ENCODE measurements at places on chromosomes 7 and 10.

DNA sequence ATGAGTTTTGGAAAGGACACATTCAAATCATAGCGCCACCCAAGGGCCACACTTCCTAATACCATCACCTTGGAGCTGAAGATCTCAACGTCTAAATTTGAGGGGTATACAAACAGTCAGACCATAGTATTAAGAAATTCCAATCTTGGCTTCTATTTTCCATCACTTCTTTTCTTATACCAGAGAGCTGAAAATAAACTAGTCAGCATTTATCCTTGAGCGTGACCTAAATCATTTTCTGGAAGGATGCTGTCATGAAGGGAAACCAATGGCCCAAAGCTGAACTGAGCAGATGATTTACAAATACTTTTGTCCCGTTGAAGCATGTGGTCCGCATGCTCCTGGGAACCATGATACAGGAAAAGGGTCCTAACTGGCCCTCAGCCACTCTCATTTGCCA lies 921.9 kb downstream of the CCSER2 start:
- no peak for DNase-seq

DNA sequence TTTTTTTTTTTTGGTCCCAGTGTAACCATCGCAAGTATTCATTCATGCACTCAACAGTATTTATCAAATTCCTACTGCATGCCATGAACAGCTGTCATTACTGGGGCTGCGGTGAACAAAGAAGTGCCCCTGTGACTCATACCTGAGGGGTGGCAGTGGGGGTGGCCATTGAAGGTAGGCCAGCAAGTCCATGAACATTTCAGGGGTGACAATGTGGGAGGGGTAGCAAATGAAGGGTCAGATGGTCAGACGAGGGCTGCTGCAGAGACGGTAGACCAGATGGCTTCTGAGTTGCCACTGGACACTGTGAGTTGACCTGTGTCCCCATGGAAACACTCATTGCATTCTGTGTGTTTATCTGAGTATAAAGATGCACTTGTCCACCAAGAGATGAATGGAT lies 92.5 kb upstream of the PITRM1 start:
- no peak for DNase-seq

GRCh38 chr10:125521721-125522680 lies 161.0 kb downstream of the TEX36 start:
- peak; percentile 42 for DNase-seq

- no peak for DNase-seq
Observed at GRCh38 chr10:57921140-57921539, 346.6 kb downstream of the IPMK start.

DNA sequence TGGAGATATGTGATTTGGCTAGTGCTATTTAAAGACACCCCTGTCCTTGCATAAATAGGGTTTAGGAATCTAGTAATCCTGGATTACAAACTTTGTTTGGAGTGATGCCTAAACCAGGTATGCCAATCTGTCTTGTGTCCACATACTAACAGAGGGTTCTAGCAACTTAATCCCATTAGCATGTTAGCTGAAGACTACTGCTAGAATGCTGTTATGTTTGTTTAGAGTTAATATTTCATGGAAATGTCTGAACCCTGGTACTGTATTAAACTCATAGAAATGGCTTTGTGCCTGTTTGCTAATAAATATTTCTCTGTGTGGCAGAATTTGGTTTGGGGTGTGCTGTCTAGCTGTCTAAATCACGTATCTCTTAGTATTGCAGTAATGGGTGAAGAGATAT lies 150.8 kb downstream of the PFKFB3 start:
- peak; percentile 95 for DNase-seq

DNA sequence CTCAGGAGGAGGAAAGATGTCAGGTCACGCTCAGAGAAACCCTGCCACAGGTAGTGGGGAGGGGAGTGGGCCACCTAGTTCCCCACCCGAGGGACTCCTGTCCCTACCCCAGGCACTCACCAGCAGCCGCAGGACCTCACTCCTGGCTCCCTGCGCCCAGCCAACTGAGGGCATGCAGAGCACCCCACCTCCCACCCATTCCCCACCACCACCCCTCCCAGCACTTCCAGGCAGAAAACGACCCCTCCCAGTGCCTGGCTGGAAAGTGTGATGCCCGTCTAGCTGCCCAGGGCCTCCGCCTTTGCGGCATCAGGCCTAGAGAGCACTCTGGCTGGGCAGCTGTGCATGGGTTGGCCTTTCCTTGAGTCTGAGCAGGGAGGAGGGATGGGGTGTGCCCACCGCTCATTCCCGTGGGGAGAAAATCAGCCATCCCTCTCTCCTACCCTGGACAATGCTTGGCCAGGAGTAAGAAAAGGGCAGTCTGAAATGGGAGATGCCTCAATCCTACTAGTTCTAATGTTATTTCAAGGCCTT lies 1.3 kb downstream of the C10orf105 start:
- DNase-seq = no peak

GRCh38 chr10:58030208-58030607 lies 237.5 kb downstream of the IPMK start:
- no peak for DNase-seq

DNA sequence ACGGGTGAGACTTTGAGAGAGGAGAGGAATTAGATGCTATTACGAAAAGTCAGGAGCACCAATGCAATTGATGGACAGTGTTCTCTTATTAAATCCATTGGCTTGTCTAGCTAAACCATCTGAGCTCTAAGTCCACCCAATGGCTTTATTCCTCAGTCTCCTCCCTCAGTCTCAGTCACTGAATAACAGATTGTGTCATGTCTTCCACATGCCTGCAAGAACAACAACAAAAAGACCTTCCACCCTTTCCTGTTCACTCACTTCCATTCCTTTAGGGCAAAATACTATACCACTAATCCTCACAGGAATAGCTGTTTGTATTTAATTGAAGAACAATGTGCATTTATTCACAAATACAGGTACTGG lies 154.8 kb upstream of the LAMB4 start:
- no peak for DNase-seq

DNA sequence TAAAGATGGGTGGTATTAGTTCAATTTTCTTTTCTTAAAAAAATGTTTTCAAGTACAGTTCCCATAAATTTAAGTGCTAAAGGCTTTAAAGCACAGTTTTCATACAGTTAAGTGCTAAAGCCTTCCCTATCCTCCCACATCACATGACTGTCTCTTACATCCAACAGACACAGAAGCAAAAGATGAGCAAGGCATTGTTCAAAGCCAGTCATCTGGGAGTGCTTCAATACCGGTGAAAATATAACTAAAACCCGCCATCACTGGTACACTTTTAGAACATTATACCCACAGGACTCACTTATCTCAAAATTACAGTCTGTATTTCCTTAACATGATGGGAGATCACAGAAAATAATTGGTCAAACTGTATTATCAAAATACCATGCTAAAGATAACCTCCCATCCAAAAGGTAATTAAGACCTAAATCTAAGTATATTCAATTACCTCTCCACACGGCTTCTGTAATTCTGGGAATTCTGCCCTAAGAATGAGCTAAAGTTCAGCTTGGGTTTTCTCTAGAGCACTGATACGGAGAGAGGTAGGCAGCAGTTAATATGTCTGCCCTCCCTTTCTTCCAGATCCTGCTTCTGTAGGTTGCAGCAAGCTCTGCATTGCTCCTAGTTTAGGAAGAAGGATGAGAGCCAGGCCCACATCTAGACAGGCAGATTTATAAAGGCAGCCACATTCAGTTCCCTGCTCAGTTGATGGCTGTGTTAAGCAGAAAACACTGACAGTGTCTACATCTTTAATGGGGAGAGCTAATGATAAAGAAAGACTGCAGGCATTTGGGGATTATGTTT lies 474.8 kb upstream of the PFKP start:
- DNase-seq = no peak

GRCh38 chr10:129971381-129972144 lies 7.5 kb upstream of the EBF3 start:
- DNase-seq = peak; percentile 73

- DNase-seq = no peak
Observed at GRCh38 chr7:34835901-34836600, 178.0 kb downstream of the NPSR1 start.

- DNase-seq = peak; percentile 88
Observed at GRCh38 chr7:135508883-135509588, 866 bp downstream of the CNOT4 start.

DNA sequence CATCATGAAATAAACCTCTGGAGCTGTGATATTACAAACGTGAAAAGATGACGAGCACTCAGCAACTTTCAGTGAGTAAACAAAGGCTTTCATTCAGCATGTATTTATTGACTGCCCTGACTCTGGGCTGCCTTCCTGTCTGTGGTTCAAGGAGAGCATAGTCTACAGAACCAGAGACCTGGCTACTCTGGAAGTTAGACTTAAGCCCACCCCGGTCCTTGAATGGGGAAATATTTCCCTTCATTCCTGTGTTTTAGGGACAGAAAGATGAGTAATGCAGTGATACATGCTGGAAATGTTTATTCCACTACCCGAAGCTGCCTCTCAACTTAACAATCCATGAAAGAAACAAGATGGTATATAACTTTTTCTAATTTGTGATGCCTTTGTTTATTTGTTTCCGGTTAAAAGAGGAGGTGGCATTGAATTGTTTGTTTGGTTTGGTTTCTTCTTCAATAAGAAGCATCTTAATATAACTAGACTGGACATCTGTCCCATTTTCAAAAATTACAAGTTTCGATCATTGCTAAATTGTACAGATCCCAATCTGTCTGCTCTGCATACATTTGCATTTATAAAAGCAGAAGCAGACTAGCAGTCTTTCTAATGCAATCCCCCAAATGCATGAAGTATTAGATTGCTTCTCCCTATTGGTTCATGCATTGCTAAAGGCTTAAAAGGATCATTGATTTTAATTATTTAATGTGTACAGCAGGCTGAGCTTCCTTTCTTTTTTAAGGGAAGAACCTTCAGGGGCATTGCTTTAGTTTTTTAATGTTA lies 57.7 kb downstream of the TRUB1 start:
- no peak for DNase-seq

DNA sequence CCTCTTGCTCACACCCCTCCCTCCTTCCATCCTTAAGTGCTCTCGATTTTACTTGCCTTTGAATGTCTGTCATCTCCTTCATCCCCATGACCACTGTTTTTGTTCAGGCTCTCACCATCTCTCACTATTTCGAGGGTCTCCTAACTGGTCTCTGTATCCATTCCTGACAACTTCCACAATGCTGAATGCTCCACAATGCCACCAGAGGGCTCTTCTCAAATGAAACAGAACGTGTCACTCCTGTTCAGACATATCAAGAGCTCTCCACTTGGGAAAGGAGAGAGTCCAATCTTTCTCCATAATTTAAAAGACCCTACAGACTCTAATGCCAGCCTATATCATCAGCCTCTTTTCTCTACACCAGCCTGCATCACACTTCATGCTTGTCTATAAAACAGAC lies 9.0 kb upstream of the SLC13A1 start:
- DNase-seq = peak; percentile 53

- no peak for DNase-seq
Observed at GRCh38 chr7:90804370-90804769, 208.2 kb downstream of the CDK14 start.
